ENCODE measurements at places on chromosomes 6 and 20. TPM values are rescaled to one million over a fixed set of nuclear protein-coding genes. Genes with fewer than 3 reads are reported as not detected.

DNA sequence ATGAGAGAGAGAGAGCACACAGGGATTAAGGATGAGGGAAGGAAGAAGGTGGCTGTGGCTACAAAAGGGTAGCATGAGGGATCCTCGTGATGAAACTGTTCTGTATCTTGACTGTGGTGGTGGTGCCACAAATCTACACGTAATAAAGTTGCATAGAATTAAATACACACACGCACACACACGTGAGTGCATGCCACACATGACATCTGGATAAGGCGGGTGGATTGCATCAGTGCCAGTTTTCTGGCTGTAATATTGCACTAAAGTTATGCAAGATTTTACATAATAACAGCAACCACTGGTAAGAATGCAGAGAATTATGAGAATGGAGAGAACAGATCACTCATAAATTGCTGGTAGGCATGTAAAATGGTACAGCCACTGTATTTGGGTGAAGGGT, 16.9 kb upstream of the STK35 start:
- H3K4me1 ChIP-seq, result no peaks in the 10 kb centered on the region
- H3K27me3 ChIP-seq, result peaks cover 41% of the 10 kb centered on the region
- DNase-seq, result no peak
- no peak overlapping the region for H3K27ac ChIP-seq

GRCh38 chr20:5657190-5657875, 92.9 kb upstream of the SHLD1 start:
- H3K4me1 ChIP-seq, result peaks cover 11% of the 10 kb centered on the region
- H3K36me3 ChIP-seq, result peaks cover 2% of the 10 kb centered on the region
- no peak for DNase-seq

The PACSIN1 gene
- 2.2 TPM for total RNA-seq

DNA sequence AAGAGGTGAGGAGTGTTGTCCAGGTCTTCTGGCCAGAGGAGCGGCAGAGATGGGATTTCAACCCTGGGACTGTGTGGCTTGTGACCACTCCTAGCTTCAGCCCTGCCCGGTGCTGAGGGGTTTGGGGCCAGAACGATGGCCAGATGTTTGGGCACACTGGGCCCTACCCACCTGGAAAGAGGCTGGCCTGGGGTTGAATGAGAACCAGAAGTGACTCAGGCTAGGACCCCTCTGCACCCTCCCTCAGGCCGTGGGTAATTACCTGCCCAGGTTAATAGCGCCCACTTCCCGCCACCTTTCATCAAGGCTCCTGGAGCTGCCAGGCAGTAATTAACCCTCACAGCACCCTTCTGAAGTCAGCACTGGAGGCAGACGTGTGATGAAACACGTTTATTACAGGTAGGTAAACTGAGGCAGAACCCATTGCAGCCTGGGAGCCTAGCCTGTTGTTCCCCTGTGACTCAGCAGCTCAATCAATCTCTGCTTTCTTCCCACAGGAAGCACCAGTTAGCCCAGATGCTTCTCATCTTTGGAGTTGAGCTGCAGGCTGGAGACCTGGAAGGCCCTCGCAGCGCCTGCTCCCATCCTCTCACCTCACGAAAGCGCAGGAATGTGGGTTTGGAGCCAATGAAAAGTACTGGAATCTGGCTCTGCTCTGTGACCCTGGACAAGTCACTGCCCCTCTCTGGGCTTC, 120.8 kb downstream of the CEBPB start:
- no peak for DNase-seq
- H3K4me1 ChIP-seq, result peaks cover 12% of the 10 kb centered on the region
- H3K27me3 ChIP-seq, result peaks cover 39% of the 10 kb centered on the region
- no peak overlapping the region for H3K4me3 ChIP-seq
- peaks cover 2% of the 10 kb centered on the region for H3K36me3 ChIP-seq

The BEND6 gene
- not detected for total RNA-seq

Measured in activated CD8-positive, alpha-beta memory T cell treated with anti-CD3 and anti-CD28 coated beads, Interleukin-2, amount 10 ng/mL, durations not matched to agents 7 days and 5 days (primary cell).